ENCODE measurements at places on chromosomes 1 and 21. TPM values are rescaled to one million over a fixed set of nuclear protein-coding genes. Genes with fewer than 3 reads are reported as not detected.

DNA sequence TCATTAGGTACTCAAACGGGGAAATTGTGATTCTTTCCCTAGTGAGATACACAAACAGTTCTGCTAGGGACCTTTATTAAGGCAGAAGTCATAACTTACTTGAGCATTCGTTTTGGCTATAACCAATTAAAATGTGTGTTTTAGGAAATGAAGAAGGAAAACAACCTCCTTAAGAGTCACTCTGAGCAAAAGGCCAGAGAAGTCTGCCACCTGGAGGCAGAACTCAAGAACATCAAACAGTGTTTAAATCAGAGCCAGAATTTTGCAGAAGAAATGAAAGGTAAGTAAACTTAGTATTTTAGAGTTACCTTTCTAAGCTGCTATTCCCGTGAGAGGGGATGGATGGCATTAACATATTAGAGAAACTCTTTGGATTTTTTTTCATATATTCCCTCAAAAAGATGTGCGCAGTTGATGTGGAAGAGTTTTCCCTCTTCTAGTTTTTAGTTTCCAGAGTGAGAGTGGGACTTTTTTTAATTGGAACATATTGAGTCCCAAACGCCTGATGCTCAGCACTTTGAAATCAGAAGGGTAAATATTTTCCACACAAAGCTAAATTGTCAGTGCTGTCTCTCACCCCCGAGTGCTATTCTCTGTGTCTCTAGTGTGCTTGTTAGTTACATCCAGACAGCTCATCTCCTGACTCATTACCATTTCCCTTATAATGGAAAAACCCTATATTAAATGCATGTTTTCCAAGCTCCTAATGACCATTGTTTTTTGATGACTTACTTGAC is 34.9 kb downstream of the CENPF start:
- no peak for DNase-seq

DNA sequence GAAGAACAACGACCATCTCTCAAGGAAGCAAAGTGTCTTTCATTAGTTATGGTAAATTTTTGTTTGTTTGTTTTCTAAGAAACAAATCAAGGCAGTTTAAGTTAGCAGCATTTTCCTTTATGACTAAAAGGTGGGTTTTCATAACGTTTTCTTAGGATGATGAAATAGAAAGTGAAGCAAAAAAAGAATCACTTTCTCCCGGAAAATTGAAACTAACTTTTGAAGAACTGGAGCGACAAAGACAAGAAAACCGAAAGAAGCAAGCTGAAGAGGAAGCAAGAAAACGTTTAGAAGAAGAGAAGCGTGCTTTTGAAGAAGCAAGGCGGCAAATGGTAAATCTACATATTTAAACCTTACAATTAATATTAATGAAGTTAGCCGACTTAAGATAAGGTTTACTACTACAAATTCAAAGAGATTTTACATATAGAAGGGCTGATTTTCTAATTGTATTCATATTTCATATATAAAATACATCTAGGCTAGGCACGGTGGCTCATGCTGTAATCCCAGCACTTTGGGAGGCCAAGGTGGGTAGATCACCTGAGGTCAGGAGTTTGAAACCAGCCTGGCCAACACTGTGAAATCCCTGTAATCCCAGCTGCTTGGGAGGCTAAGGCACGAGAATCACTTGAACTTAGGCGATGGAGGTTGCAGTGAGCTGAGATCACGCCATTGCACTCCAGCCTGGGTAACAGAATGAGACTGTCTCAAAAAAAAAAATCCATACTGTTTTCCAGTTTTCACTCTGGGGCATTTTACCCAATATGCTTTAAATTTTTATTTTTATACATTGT is 38.3 kb downstream of the NEXN start:
- no peak for DNase-seq

DNA sequence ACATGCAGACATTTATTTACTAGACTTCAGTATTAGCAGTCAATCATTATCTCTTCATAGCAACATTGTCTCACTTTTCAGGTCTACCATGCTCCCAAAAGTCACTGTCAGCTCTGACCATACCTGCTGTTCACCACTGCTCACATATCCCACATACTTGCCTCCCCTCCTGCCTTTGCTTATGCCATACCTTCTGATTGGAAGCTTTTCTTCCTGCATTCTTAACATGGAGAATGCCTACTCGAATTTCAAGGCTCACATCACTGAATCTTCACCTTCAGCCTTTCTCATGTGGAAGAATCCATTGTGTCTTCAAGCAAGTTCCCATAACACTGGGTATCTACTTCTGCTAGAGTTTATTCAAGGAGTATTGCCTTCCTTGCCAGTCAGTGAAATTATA is 135.4 kb downstream of the NTNG1 start:
- no peak for DNase-seq

DNA sequence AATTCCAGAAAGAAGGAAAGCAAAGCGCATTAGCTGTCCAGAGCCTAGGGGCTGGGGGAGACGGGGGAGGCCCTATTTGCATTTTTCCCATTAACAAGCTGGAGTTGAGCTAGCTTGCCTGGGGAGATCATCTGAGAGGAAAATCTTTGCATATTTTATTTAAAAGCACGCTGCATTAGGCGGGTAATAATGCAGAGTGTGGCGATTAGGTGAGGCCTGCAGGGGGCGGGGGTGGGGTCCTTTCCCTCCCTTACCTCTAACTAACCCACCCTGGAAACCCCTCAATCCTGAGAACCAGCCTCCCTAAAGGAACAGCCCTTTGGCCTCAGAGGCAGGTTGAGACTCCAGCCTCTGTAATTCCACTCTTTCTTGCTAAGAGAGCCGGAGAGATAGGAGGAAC is 16.2 kb downstream of the C1orf216 start:
- DNase-seq = no peak

DNA sequence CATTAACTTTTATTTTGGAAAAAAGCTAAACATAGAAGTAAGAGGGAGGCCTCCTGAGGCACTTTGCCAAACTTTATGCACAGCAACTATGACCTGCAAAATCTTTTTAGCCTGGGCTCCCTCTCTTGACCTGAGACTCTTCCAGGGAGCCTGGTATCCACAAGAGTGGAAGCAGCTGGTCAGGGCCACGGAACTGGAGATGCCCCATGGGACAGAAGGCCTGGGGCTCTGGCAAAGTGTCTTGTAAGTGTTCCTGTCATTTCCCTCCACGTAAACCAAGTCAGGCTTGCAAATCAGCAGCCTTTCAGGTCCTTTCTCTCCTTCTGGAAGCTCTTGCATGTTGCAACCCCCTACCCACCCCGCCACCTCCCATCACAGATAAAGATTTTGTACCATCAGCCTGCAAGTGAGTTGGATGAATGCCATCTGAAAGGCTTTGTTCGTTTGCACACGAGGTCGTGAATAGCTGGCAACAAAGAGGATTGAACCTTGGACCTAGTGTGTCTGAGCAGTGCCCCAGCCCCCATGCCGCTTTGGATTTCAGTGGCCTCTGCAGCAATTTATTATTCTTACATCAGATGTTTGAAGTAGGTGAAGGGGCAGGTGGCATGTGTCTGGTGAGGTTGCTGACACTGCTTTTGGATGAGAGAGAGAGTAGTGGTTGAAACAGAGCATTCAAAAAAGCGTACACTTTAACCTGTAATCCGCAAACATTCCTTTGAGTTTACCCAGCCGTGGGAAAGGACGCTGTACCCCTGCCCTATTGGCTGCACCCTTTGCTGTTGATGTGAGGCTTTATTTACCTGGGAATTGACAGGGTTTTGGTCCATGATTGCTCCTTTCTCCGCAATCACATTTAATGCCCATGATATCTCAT is 91.6 kb downstream of the GALNT2 start:
- DNase-seq = no peak

NHLH1 gene
- total RNA-seq = not detected

DNA sequence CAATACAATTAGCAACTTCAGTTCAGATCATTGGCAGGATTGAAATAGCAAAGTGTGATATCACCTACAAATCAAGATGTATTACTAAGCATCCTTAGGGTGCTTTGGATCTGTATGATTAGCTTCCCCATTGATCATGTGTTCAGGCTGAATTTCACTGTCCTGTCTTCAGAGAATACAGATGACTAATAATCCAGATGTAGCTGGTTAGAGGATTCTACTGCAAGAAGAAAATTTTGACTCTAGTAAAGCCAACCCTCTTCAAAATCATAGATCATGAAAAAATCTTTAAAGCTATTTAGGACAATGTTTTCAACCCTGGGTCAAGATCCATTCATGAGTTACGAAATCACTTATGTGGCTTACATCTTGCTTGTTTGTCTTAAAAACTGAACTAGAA is 184.4 kb downstream of the PTGER3 start:
- no peak for DNase-seq

HMCN1 gene
- total RNA-seq = 22.3 TPM
